Anterior cingulate cortex (tissue), 58 donors: ENCODE measurements at places on chromosomes 4 and X.

DNA sequence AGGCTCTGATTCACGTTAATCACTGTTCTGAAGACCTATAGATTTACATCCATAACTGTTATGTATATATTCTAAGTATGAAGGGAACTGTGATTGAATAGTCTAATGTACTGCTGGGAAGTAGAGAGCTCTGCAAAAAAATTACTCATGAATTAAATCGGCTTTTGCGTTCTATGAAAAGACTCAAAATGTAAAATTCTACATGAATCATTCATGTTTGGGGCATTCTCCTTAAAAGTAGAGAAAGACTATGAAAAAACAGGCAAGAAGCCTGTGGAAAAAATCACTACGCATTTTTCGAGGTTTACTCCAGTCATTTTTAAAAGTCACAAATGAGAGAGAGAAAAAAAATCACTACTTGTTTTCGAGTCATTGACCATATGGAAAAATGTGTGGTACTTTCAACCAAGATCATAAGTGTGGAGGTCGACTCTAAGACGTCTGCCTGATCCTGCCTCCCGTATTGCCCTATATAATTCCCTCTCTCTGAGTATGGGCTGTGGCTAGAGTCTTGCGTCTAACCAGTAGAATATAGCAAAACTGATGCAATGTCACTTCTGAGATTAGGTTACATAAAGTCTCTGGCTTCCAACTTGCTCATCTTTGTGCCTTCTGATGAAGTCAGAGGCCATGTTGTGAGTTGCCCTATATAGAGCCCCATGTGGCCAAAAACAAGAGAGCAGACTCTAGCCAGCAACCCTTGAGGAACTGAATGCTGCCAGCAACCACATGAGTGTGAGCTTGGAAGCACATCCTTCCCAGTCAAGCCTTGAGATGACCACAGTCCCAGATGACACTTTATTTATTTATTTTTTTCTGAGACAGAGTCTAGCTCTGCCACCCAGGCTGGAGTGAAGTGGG is 32.1 kb upstream of the VEGFD start:
- DNase-seq = no peak

DNA sequence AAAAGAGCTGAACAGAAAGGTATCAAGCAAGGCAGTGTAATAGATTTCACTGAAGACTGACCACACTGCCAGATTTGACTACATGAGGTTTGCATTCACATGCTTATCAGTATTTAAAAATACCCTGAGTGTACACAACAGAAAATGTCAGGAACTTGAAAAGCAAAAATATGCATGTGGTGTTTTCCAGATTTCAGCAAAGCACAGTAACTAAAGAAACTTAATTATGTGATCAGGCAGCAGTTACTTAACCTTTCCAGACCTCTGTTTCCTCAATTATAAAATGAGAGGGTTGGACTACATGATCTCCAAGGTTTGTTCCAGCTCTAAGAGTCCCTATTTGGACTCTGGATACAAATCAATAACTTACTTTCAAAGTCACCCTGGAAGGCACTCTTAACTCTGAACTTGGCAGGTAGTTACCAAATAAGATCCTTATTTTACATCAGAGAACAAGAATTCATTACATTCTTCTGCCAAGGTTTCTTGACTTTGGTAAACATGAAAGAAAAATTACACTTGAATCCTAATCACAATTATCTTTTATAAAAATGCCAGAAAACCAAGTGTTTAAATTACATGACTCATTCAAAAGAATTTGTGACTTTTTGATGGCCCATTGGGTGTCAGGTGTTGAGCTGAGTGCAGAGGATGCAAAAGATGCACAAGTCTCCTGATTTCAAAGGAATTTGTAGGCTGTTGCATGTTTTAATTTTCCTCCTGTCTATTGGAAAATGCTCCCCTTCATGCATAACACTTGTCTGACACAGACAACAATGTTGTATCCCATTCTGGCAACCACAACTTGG is 241.6 kb downstream of the MGST2 start:
- DNase-seq = no peak

DNA sequence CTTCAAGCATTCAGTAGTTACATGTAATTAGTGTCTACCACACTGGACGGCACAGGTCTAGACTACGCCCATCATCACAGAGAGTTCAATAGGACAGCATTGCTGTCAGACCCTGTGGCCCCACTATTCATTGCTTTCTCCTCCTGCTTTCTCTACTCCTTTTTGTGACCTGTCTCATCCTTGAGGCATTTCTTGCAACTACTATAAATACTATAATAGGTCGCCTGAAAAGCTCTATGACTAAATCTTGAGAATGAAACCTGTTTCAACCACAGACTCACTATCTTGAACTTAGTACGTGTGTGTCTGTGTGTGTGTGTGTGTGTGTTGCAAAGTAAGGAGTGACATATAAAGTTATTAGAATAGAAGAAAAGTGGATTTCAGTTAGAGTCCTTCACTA is 252.9 kb upstream of the KLF3 start:
- DNase-seq = no peak

GRCh38 chr4:184849185-184849584 is 23.4 kb upstream of the ACSL1 start:
- DNase-seq = no peak

DNA sequence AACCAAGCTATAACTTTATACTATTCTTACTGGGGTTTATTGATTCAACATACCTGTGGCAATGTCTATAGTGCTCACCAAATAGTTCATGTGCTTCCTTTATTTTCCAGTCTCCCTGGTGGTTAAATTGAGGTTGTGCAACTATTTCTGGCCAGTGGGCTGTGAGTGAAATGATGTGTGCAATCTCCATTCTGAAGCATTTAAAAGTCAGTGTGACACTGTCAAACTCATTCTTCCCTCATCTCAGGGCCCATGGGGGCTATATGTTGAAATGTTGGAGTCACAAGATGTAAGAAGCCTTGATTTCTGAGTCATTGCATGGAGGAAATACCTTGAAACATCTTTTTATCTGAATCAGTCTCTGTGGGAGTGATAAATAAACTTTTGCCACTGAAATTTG is 414.3 kb upstream of the RPS6KA3 start:
- no peak for DNase-seq

GRCh38 chrX:17788439-17788838 is 51.1 kb downstream of the SCML1 start:
- peak; percentile 3 for DNase-seq

DNA sequence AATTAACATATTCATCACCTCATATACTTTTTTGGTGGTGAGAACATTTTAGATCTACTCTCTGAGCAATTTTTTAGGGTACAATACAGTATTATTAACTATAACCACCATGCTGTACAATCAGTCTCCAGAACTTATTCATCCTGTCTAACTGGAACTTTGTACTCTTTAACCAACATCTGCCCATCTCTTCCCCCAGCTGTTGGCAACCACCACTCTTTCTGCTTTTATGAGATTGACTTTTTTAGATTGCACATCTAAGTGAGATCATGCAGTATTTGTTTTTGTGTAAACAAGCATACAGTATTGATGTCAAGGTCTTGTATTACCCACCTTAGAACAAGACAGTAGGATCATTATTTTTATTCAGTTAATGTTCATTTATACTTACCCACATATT is 516.8 kb downstream of the RPA4 start:
- DNase-seq = no peak

DNA sequence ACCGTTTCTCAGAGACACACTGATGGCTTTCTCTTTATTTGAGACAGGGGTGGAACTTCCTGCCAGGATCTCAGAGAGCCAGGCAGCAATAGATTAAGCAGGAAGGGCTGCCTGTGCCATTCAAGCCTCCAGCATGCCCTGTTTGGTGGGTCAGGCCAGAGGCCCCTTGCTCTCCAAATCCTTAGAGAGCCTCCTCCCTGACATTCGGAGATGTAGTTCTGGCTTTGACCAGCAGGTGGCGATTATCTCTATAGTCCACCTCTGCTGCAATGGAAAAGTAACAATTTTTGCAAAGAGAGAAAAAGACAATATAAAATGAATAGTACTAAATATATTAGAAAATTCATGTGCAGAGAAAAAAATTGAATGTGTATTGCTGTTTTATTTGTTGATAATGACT is 93.9 kb downstream of the NXF2B start:
- DNase-seq = no peak

- DNase-seq = no peak
Measured at GRCh38 chrX:38672646-38673045, 111.3 kb downstream of the TSPAN7 start.

GRCh38 chr4:112272292-112272691 is 13.4 kb downstream of the TIFA start:
- DNase-seq = no peak

DNA sequence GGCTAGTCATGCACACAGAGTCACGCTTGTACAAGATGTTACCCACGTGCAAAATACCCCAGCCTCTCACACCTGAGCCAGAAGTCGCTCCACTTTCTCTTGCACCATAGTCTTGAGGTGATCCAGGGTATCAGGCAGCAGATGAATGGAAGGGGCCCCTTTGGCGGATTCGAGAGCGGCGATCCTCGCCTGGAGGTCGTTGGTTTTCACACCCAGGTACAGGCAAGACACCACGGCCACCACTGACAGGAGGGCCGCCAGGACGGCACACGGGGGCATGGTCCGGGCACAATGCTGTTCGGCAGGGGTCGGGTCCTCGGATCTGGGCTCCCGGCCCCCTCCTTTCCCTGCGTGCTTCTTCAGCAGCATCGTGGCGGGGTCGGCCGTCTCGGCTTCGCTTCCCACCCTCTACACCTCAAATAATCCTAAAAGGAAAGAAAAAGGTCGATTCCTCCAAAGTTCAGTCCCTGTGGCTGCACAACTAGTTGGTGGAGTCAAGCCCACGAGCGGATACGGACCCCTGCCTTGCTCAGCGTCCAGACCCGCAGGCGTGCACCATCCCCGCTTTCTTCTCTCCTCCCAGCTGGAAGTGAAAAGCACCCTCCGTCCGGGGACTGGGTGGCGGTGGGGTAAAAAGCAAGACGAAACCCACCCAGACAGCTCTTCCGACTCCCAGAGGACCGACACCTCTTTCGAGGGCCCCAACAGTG is 652 bp downstream of the COL25A1 start:
- DNase-seq = no peak

- DNase-seq = no peak
Measured at GRCh38 chrX:86141786-86142185, 6.5 kb upstream of the DACH2 start.

DNA sequence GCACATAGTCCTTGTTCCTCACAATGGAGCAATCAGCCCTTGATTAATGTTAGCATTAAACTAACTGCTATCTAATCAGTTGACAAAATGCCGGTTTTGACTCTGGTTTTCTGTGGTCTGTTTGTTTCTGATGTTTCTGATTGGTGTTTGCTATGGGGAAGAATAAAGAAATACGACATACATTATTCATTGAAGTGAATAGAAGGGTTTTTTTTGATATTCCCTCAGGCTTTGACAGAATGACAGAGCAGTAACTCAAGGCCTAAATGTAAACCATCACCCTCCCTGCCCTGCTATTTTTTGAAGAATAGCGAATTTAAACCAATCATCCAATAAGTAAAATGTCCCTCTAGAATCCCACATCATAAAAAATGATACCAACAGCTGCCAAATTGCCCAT is 65.5 kb upstream of the HS3ST1 start:
- no peak for DNase-seq
